HuH-7 (cell line): ENCODE measurements at places on chromosomes 7 and 10.
A peak's percentile ranks its signal among the peaks of the same experiment; 100 is the strongest.

DNA sequence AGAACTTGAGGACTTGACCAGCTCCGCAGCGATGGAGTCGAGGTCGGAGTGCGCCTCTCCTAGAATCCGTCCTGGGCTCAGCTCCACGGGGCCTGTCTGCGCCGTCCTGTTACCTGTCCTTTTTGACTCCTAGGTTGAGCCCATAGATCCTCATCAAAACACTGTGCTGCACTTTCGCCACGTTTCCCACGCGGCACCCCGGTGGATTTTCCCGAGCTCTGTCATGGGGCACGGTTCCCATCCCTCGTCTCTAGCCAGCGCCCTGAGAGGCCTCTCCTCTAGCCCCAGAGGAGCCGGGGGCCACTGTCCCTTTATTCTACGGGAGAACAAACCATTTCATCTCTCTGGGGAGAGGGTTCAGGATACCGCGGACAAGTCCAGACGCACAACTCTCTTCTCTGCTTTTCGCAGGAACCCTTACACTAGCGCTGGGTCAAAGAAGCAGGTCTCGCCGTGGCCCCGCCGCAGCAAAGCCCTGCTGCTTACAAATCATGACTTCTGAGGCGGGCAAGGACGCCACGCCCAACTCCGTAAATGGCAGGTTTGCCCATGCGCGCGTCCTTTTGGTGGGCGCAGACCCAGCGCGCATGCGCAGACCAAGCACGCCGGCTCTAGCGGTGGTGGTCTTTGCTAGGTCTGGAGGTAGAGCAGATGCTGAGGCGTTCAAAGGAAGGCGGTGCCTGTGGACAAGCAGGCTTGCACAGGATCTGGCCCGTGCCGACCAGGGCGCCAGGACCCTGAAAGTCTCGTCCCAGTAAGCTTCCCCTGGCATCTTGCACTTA is 10.3 kb upstream of the ANKRD7 start:
- DNase-seq: peak; percentile 82

DNA sequence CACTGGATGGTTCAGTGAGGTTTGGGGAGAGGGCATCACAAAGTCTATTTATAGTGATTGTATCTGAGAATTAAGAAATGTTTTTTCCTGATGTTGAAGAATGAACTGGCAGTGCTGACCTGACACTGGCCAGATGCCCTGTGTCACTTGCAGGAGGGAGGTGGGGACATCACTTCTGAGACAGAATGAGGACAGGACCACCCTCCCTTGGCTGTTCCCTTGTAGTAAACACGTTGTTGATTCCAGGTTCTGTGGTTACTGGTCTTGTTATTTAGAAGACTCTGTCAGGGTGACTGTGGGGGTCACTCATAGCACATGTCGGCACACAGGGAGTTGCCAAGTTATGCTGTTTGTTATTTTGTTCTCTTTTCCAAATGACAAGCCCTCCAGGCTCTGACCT is 126.4 kb downstream of the ADCY1 start:
- DNase-seq: no peak

DNA sequence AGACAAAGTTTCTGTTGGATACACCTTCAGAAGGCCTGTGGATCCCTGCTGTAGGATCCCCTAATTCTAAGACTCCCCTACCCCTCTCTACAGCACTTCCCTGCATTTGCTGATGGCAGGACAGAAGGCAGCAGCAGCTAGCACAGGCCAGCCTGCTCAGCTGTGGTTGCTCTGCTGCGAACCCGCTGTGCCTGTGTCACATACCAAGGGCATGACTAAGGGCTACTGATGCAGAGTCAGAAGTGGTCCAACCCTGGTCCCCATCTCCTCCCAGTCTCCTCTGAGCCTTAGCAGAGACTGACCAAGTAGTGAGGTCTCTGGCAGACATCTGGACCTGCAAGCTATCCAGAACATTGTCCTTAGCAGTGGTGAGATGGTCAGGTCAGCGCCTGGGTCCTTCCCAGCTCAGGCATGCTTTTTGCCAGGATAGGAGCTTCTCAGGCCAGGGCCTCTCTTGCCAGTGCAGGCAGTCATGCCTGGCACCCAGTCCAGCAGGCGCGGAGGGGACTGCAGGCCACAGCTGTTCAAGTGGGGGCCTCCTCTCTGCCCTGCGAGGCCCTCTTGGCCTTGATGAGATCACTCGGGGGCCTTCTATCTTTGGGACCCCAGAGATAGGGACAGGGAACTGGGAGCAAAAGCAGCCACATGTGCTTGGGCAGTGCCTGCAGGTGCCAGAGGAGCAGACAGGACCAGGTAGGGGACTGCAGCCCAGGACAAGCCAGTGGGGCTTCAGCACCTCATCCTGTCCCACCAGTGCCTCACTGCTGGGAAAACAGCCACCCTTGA is 146.4 kb downstream of the ZNF248 start:
- DNase-seq: no peak

DNA sequence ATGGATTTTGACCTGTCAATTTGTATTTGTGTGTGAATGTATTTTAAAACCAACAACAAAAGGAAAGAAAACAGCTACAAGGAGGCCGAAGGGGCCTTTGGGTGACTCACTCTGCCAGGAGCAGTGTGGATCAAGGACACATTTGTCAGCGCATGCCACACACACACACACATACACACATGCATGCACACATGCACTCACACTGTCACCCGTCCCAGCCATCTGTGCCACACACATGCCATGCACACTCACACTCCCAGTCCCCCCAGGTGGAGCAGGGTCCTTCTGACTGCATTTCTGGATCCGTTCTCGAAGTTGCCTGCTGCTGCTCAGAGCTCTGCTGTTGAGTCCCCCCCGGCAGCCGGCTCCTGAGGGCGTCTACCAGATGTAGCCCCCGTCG is 26.0 kb downstream of the SPOCK2 start:
- DNase-seq: no peak

DNA sequence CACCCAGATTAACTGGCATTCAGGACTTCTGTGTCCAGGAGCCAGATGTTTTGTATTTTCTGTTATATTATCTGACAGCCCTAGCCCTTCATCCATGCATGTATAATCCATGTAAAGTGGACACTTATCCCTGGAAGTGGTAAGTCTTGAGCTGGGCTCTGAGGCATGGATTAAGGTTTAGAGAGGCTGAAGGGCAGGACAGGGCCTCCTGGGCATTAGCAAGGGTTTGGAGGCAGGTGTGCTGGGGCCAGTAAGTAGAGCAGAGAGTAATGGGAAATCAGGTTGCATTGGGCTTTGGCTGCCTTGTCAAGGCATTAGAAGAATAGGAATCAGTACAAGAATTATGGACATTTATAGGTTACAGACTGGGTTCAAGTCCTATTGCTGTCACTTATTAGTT is 138.0 kb downstream of the DYNC1I1 start:
- DNase-seq: no peak

GRCh38 chr7:50728184-50728583 is 54.5 kb downstream of the GRB10 start:
- DNase-seq: no peak

DNA sequence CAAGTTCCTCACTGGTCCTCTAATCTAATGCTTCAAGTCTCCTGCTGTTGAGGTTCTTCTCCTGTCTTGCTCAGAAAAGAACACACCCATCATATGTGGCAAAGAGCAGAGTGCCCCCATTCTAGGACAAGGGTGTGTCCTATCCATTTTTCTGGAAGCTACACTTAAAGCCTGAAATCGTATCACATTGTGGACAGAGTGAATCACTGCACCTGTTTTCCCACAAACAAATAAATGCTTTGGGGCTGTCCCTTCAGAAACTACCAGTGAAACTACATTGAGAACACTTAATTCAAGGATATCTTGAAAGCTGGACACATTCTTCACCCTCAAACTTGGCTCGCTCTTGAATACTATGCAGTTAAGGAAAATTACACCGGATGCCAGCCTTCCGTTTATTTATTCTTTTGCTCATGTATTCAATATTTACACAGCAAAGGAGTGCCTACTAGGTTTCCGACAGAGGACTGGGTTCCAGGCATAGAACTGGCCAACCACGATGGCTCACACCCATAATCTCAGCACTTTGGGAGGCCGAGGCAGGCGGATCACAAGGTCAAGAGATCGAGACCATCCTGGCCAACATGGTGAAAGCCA is 473.0 kb downstream of the GALNT17 start:
- DNase-seq: no peak

GRCh38 chr7:139004321-139005090 is 23.3 kb upstream of the KIAA1549 start:
- DNase-seq: no peak

DNA sequence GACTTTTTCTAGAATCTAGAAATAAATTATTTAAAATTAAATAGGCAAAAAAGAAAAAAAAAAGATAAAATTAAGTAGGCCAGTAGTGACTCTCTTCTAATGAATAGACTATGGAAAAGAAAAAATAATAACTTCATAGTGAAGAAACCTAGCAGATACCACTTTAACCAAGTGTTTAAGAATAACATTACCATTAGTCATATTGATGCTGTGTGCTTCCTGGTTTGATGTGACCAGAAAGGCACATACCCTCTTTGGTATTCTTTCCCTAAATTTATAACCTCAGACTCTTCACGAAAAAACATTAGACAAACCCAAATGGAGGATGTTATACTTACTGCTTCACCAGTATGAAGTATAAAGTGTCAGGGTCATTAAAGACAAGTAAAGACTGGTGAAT is 42.6 kb downstream of the KIF20B start:
- no peak for DNase-seq

DNA sequence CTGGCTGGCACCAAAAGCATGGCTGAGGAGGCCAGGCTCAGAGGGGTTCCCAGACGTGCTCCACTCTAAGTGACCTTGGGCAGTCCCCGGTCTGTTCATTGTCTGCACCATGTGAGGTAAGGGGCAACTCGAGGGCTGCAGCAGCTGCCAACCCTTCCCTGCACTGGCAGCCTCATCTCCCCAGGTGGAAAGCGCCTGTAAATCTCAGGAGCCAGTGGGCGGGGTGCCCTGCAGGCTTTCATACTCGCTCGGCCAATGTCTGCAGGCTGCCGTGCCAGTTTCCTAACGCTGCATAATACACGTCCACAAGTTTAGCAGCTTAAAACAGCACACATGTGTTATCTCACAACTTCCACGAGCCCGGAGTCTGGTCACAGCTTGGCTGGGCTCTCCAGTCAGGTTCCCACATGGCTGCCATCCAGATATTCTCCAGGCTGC is 12.6 kb upstream of the GDF10 start:
- no peak for DNase-seq

- DNase-seq: no peak
Measured at GRCh38 chr7:13257661-13258060, 570.2 kb downstream of the ARL4A start.

DNA sequence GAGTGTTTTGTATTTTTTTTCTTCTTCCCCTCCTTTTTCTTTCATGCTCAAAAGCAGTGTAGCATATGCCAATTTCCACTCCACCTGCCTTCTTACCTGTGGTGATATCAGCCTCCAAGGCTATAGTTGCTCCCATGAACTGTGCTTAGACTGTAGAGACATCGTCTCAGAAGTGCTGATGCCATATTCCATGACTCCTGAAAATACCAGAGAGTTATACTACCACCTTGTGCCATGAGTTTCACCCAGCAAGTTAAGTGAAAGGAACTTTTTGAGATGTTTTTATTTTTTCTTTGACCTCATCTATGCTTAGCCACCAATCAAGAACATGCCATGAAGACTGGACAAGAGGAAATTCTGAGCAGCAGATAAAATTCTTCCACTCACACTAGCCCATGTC is 142.8 kb upstream of the SEMA3E start:
- DNase-seq: no peak

DNA sequence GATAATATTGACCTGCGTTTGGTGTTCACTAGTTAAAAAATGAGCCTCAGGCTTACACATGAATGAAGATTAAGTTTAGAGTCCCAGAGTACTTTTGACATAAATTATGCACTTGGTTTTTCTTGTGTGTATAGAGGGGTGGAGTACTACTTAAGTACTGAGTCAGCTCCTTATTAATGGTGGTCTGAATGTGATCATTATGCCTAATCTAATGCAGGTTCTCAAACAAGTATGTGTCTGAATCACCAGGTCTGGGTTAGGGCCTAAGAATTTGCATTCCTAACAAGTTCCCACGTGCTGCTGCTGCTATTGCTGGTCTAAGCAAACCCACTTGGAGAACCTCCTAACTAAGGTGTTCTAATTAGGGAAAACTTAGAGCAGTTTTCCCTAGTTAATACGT is 30.7 kb upstream of the STOX1 start:
- DNase-seq: no peak

- DNase-seq: no peak
Measured at GRCh38 chr7:141201145-141201885, 127.5 kb downstream of the TMEM178B start.

GRCh38 chr7:102320601-102321350 is 34.1 kb downstream of the SH2B2 start:
- no peak for DNase-seq

- no peak for DNase-seq
Measured at GRCh38 chr7:107384025-107384424, 85.8 kb upstream of the GPR22 start.

DNA sequence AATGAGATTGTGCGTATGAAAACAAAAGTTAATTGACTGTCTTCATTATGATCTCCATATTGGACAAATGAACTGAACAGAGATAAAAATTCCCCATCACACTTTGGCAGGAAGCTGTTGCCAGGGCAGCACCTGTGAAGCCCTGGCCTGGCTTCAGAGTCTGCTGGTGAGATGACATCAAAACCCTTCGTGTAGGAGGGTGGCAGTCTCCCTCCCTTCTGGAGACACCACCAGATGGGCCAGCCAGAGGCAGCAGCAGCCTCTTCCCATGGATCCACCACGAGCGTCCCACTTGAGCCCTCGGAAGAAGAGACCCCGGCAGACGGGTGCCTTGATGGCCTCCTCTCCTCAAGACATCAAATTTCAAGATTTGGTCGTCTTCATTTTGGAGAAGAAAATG is at the start of gene DNTT:
Gene DNTT, plus strand, starts transcription at position 205 of the 400 bp plus-strand sequence. Its CDS starts 64 bp downstream, at position 269.
- DNase-seq: no peak
